ENCODE measurements at places on chromosomes 1 and 21.
A peak's percentile ranks its signal among the peaks of the same experiment; 100 is the strongest.

DNA sequence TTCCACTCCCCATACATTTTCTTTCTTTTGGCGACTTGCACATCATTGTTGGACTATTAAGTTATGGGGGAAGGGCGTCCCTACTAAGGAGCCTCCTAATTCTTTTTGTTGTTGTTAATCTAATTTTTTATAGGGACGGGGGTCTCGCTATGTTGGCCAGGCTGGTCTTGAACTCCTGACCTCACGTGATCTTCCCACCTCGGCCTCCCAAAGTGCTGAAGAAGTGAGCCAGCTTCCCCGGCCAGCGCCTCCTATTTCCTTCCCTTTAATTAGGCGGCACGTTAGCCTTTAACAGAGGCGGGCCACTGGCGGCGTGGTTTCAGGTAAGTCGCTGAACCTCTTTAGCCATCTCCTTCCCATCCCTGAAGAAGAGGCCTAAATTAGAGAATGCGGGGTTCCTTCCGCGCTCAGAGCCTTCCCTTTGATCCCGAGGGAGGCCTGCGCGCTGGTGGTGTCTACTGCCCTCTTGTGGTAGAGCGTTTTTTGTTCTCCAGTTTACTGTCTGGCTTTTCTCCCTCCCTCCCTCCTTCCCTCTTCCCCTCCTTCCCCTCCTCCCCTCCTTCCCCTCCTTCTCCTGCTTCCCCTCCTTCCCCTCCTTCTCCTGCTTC is 38.1 kb downstream of the TNFRSF9 start:
- peak; percentile 45 for DNase-seq

DNA sequence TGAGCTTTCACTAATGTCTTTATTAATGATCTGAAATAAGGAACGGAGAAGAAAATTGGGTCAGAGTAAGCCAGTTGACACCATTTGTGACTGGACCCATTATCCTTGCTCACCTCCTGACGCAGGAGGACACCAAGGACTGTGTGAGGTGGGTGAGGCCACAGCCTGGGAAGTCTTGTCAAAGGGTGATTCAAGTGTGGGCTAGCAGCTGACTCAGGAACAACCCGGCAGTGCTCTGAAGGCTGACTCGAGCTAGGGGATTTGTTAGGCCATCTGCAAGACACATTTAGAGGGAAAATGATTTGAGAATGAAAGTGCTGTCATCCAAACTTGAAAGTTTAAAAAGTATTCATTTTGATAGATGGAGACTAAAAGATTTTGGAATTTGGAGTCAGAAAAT is 21.2 kb downstream of the PRRX1 start:
- DNase-seq: no peak

DNA sequence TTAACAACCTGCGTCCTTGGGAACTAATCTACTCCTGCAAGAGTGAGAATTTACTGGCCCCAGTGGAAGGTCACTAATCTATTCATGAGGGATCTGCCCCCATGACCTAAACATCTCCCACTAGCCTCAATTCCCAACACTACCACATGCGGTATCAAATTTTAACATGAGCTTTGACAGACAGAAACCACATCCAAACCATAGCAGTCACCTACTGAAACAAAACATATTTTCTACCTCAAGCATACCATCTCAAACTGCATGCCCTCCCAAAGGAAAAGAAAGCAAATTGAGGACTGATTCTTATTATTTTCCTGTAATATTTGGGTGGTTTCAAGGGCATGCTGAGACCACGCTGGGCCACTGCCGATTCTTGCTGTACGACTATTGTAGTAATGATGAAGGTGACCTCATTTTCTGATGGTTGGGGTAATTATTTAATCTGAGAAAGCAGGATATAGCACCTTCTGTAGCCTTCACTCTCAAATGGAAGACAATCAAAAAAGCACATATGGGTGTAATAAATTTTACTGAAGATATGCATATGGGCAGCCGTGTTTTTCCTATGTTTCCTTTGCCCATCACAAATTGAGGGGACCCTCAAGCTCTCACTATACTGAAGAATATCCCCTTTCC is 13.2 kb upstream of the GBP5 start:
- DNase-seq: no peak

- DNase-seq: peak; percentile 16
Observed at GRCh38 chr1:64898107-64898861, 68.1 kb downstream of the JAK1 start.

DNA sequence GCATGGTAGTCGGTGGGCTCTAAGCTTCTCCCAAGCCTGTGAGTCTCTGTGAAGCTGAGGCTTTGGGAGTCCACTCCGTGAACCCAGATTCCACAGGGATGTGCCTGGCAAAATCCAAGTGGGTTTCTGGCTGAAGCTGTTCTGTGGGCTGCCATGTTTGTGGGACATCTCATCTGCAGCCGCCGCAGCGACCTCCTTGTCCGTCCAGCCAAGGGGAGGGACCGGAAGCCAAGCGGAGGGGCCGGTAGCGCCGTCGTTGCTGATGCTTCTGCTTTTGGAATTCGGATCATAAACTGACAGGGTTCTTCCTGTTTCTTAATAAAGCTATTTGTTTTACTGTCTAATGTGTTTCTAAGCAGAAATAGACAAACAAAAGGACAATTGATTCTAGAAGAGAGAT is 13.3 kb downstream of the KIF26B start:
- DNase-seq: no peak

GRCh38 chr1:147605591-147605990 is 64.3 kb downstream of the BCL9 start:
- DNase-seq: no peak

DNA sequence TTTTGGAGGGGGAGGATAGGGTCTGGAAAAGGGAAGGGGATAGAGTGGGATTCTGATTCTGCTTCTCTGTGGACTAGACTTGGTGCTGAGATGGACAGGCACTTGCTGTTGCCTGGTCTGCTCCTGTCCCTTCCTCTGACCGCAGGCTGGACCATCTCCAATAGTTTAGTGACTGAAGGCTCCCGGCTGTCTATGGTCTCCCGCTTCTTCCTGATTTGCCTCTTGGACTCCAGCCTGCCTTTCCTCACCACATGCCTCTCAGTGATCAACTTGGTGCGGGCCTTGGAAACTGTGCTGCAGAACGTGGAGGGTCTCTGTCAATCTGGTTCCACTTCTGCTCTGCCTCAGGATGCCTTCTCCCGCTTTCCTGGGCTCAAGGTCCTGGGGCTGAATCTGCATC is 6.3 kb upstream of the ZSCAN20 start:
- no peak for DNase-seq

Data from stimulated activated CD4-positive, alpha-beta T cell treated with anti-CD3 and anti-CD28 coated beads, Interleukin-12 subunit alpha, Interleukin-12 subunit beta, amount 100 ng/mL, for 4 hours (primary cell).